Mesothelial cell of epicardium (in vitro differentiated cells): ENCODE measurements at places on chromosomes 4 and X. TPM values are rescaled to one million over a fixed set of nuclear protein-coding genes. Genes with fewer than 3 reads are reported as not detected.

Gene DCLK2
- 49.2 to 52.5 TPM (median 49.5 TPM) in 3 replicates for total RNA-seq

DNA sequence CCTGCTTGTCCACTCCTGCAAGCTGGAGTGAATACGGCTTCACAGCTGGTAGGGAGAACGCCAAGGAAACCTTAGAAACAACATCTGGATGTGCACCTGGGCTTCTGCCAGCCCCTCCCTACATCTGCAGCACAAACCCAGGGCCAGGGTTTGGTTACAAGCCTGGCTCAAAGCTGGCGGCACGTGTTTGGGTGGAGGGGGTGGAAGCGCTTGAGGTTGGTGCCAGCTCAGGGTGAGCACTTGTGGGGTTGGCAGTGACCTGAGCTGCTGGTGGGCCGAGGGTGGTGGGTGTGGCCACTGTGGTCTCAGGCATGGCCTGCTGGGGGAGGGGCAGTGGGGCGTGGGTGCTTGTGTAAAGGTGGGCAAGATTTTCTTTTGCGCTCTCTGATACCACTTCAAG is 15.6 kb downstream of the ELF4 start:
- H3K27me3 ChIP-seq: no peaks in the 10 kb centered on the region
- no peak overlapping the region for H3K27ac ChIP-seq
- no peak for DNase-seq
- H3K4me3 ChIP-seq: no peak overlapping the region
- H3K36me3 ChIP-seq: no peaks in the 10 kb centered on the region

Gene C4orf50
- 0.02 to 0.04 TPM in 2 of 3 replicates, not detected in the other for total RNA-seq

DNA sequence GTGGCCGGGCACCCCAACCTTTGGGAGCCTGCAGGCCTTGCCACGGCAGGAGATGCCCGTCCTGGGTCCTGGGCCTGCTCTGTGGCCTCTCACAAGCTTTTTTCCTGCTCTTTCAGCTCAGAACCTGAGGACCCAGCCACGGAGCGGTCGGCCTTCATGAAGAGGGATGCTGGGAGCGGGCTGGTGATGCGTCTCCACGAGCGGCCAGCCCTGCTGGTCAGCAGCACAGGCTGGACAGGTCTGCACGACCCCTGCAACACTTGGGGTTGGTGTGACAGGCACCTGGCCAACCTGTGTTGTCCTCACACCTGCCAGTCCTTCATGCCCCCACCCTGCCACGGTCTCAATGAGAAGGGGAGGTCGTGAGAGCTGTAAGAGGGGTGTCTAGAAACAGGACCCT is 170.0 kb downstream of the ADRA2C start:
- no peaks in the 10 kb centered on the region for H3K36me3 ChIP-seq
- H3K27ac ChIP-seq: no peak overlapping the region
- H3K27me3 ChIP-seq: no peaks in the 10 kb centered on the region
- H3K4me1 ChIP-seq: peaks cover 3% of the 10 kb centered on the region
- no peak overlapping the region for H3K4me3 ChIP-seq
- no peak for DNase-seq

DNA sequence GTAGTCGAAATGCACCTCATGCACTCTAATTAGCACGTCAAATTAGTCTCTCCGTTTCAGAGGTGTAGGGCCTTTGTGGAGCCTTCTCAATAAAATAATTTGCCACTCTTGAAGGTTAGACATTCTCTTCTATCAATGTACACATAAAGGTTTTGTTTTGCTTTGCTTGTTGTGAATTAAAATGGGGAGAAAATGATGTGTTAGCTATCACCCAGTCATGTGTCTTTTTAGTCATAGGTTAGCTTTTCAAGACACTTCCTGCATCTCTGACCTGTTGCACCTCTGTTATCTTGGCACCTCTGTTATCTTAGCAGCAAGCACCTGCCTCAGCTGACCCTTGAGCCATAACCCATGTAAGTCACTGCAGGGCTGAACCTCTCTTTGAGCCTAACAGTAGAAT is 936 bp downstream of the TMEM144 start:
- H3K27me3 ChIP-seq: no peaks in the 10 kb centered on the region
- no peaks in the 10 kb centered on the region for H3K36me3 ChIP-seq
- DNase-seq: no peak
- peaks cover 13% of the 10 kb centered on the region for H3K4me1 ChIP-seq
- H3K27ac ChIP-seq: no peak overlapping the region

Gene BEX2
- total RNA-seq: 29.0 to 29.8 TPM (median 29.8 TPM) in 3 replicates

Gene NSG1
- total RNA-seq: 45.8 to 55.6 TPM (median 48.6 TPM) in 3 replicates
